ENCODE measurements at places on chromosomes 13 and 19. TPM values are rescaled to one million over a fixed set of nuclear protein-coding genes. Genes with fewer than 3 reads are reported as not detected.

Gene CNFN
- total RNA-seq = not detected

Gene ZNF878
- total RNA-seq = not detected

Gene CEACAM7
- not detected for total RNA-seq

Gene SHC2
- total RNA-seq = 1.2 TPM

Gene TNFSF13B
- total RNA-seq = 9.5 TPM

Gene CNMD
- not detected for total RNA-seq

Gene GNG7
- total RNA-seq = 0.38 TPM

Gene CCDC159
- 1.5 TPM for total RNA-seq

GRCh38 chr13:32528358-32528757, 10.2 kb downstream of the N4BP2L2 start:
- DNase-seq = no peak

DNA sequence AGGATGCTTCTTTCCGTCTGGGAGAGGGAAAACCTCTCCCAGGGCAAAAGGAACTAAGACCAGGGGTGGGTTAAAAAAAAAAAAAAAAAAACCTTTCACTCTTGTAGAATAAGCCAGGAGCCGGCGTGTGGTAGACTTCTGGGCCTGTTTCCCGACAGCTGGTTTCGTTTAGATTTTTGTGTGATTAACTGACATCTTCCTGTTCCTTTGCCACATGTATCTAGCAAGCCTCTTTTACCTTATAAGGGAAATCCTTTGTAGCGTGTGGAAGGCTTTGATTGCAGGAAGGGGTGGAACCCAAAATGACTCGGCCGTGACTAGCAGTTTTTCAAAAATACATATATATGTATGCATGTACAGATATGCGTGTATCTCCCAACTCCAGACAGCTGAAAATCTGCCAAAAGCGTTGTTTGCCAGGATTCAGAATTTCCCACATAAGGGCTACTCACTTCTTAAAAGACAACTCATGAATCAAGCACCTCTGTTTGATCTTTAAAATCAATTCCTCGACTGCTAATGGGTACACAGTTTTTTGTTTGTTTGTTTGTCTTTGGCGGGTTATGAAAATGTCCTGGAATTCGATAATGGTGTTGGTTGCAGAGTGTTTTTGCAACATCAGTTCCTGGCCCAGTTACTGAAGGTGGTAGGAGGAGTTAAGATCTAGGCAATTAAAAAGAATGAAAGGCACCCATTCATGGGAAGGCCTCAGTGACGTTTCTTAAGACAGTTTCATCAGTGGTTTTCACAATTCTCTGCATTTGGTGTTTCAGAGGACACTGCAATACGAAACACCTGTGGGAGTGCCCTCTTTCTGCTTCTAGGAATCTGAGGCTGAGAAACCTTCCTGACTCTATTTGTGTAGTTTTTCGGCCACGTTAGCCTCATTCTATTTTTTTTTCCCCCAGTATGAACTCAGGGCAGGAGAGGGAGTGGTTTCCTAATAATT, 2.7 kb downstream of the TPM4 start:
- peak; percentile 90 for DNase-seq

DNA sequence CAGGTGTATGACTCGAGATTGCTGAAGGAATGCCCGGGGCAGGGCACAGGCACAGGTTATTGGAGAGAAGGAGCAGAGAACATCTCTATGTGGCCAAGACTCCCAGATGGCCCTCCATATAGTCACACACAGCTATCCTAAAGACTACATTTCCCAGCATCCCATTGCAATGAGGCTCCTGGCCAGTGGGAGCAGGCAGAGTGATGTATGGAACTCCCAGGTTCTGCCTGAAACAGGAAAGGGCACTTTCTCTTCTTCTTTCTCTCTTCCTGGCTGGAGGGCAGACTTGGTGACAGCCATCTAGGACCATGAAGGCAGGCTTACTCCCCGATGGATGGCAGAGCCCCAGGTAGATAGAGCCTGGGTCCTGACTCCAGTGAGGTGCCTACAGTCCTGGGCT, 13.5 kb downstream of the PPP1R13L start:
- peak; percentile 39 for DNase-seq

DNA sequence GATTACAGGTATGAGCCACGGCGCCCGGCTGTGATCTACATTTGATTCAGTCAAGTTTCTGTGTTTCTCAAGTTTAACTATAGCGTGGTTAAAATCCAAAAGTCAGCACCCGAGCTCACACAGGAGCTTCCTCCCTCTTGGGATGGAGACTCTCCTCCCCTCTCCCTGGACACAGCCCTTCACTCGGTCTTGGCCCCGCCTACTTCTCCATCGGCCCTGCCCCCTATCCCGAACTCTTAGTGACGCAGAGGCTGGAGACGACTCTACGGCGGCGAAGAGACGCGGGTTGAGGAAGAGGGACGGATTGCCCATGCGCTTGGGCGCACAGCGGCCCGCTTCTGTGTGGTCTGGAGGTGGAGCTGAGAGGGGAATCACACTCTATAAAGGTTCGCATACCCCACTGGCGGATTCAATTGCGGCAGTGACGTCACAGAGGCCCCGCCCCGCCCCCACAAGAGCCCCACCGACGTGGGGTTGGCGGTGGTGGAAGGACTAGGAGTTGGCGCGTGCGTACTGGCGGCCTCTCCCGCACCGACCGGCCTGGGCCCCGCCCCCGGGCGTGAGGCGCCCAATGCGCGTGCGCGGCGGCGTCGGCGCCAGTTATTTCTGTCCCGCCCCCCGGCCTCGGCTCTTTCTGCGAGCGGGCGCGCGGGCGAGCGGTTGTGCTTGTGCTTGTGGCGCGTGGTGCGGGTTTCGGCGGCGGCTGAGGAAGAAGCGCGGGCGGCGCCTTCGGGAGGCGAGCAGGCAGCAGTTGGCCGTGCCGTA, at the start of gene TRIM28:
TRIM28 (plus strand) TSS at position 239 of the 765 bp plus-strand sequence. CDS start 694 bp downstream, outside the sequence.
- DNase-seq = peak; percentile 100

- no peak for DNase-seq
Measured at GRCh38 chr13:92537471-92537870, 689.1 kb upstream of the GPC6 start.

- DNase-seq = no peak
Measured at GRCh38 chr19:489418-490196, 6.7 kb upstream of the MADCAM1 start.

GRCh38 chr19:12052497-12053169, at the start of gene ZNF878:
TSS of gene ZNF878 (minus strand) at chr19:12052961. CDS start at chr19:12052801, 160 bp downstream.
- DNase-seq = peak; percentile 88

- no peak for DNase-seq
Measured at GRCh38 chr19:34676697-34677385, at the start of gene SCGB2B2. TSS of gene SCGB2B2 (minus strand) at chr19:34677159. CDS start at chr19:34594563, 82,596 bp downstream.

DNA sequence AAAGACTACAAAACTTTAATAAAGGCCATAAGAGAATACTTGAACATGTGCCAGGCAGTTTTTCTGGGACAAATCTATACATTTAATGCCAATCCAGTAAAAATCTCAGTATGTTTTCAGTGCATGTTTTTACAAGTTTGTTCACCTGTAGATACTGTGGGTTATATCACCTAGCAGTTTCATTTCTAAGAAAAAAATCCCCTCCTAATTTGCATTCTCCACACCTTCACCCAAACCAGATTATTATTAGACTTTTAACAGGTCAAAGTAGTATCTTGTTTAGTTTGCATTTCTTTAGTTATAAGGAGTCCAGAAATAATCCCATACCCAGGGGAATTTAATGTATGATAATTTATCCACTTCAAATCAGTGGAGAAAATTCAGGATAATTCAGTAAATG, 17.0 kb upstream of the LPAR6 start:
- no peak for DNase-seq

GRCh38 chr13:109272595-109273325, 513.6 kb downstream of the IRS2 start:
- DNase-seq = no peak

GRCh38 chr19:48698046-48698445, 2.3 kb downstream of the FUT2 start:
- DNase-seq = no peak

GRCh38 chr13:111845621-111846351, 221.2 kb upstream of the SOX1 start:
- no peak for DNase-seq

GRCh38 chr19:3969435-3970312, 1.2 kb downstream of the DAPK3 start:
- peak; percentile 81 for DNase-seq

GRCh38 chr19:584240-585001, 5.3 kb upstream of the HCN2 start:
- DNase-seq = no peak

DNA sequence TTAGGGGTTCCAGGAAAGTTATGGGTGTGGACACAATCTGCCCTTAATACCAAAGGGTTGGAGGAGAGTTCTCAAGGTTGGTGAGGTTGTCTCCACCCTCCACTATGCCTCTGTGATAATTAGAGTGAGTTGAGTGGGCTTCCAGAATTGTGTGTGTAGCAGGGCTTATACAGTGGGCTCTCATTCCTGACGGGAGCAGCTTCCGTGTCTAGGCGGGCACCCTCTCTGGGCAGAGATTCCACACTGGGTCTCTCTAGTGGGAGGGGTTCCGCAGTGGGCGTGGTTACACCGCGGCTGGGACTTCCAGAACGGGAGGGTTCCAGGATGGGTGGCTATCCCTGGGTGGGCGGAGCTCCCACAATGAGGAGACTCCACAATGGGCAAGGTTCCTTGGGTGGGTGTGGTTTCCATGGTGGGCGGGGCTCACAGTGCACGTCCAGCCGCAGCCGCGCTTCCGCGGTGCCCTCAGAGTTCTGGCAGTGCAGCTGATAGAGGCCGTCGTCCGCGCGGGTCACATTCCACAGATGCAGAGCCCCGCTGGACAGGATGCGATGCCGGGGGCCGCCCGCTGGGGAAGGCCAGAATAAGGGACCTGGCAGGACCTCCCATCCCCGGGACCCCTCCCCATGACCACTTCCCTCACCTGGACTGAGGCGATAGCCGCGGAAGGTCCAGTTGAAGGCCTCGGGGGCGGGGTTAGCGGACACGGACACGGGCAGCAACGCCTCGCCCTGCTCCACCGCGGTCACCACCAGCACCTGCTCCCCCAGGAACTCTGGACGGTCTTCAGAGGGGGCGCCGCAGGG, 8.4 kb downstream of the NPHS1 start:
- DNase-seq = peak; percentile 72

GRCh38 chr19:19461671-19462622, 53.4 kb downstream of the TSSK6 start:
- DNase-seq = peak; percentile 13

DNA sequence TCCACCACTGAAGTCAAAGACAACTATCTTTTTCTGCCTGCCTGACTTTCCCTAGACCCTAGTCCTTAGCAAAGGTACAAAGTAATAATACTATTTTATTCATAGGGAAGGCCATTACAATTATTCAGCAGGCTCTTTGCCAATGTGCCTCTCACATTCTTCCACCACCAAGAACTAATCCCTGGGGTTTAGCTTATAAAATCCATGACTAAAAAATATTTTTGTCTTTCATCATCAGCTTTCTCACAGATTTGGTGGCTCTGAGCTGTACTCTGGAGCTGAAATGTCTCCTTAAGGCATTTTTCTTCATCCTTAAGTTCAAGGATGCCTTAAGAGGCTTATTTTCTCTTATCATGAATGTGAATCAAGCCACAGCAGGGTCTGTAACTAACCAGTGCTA, 96.1 kb downstream of the OXGR1 start:
- DNase-seq = no peak

DNA sequence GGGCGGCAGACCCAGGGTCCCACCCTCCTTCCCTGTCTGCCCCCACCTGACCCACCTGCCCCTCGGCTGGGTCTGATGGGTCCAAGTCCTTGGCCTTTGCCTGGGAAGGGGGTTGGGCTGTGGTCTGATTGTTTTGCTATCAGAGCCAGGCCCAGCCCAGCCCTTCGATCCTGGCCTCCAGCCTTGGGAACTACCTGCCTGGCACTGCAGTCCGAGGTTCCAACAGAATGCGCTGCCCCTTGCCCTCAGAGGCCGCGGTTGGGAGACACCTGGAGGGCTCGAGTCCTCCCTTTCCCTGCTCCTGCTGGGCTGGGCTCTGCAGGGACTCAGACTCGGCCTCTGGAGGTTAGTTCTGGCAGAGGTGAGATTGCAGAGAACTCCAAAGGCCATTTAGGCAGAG, 1.6 kb downstream of the CCL25 start:
- DNase-seq = no peak

DNA sequence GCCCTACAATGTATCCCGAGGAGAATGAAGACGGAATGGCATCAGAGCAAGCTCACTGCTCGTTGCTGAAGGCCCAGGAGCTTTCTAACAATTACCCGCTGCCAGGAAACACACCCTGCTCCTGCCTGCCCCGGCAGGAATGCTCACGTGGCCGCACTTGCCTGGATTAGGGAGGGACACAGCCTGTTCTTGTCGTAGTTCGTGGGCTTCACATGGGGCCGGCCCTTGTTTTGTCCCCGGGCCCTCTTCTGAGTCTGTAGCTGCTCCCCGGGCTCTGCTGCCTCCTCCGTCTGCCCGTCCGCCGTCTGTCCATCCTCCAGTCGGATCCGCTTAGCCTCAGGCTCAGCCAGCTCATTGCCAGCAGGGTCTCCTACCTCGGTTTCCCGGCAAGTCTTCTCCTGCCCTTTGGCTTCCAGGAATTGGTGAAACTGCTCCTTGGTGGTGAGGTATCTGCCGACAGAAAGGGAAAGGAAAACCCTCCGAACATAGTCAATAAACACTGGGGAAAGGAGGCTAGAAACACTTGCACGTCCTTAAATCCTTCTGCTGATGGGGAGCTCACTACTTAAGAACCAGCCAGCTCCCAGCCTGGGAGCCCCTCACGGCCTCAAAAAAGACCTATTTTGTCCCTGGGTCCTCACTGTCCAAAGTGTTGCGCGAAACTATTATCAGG, 941 bp downstream of the DUS3L start:
- DNase-seq = no peak

DNA sequence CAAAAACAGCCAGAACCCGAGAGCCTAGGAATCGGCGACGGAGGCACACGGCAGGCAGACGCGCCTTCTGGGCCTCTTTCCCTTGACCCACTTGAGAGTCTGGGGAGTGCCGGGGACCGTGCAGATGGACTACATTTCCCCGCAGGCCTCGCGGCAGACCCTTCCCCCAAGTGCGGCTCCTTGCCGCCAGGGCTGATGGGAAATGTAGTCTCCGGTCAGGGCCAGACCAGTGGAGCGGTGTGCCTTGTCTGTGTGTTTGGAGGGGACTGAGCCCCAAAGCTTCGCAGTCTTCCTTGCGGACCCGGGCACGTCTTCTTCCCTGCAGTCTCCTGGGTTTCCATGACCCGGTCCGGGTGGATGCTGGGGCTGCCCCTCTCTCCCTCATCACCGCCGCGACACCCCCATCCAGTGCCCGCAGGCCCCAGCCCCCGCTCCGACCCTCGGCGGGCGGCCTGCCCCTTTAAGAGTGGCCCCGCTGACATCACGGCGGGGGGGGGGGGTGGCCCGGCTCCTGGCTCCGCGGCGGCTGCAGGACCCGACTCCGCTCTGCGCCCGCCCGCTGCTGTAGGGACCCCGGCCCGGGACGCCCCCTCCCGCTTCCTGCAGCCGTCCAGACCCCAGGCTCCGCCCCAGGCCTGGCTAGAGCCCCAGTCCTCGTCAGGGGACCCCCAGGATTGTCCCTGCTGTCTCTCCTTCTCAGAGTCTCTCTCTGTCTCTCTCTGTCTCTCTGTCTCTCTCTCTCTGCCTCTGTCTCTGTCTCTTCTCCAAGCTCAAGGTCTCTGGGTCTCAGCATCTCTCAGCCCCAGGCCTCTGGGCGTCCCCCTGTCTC, 758 bp upstream of the CACNG7 start:
- DNase-seq = no peak
